ENCODE measurements at places on chromosomes 1 and 21. TPM values are rescaled to one million over a fixed set of nuclear protein-coding genes. Genes with fewer than 3 reads are reported as not detected.

Gene APCS
- not detected for total RNA-seq

Gene CIART
- total RNA-seq, result 4.3 TPM

DNA sequence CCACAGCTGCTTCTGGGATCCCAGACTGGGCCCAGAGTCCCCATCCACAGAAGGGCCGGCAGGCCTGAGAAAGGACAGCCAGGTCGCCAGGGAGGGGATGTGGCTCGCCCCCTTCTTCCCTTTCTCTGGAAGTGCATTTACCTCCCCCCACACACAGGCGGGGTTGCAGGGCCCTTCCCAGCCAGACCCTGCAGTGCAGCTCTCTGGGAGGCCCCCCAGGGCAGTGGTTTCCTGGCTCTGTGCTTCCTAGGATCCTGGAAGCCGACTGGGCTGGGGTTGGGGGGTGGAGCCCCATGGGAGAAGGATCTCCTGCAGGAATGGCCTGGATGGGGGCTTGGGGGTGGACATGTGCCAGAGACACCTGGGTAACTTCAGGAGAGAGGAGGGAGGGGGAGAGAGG lies 4.2 kb upstream of the COL6A1 start:
- H3K27ac ChIP-seq, result peak overlapping the region; percentile 41
- DNase-seq, result no peak
- H3K4me1 ChIP-seq, result peaks cover 40% of the 10 kb centered on the region
- no peaks in the 10 kb centered on the region for H3K27me3 ChIP-seq

- H3K36me3 ChIP-seq, result peaks cover 95% of the 10 kb centered on the region
- H3K27me3 ChIP-seq, result no peaks in the 10 kb centered on the region
- DNase-seq, result no peak
- no peak overlapping the region for H3K4me3 ChIP-seq
- H3K27ac ChIP-seq, result no peak overlapping the region
These were observed 16.2 kb downstream of the CHRNB2 start for GRCh38 chr1:154583773-154584172.

GRCh38 chr1:47519971-47520370 lies 82.1 kb downstream of the FOXD2 start:
- DNase-seq, result no peak
- H3K27ac ChIP-seq, result no peak overlapping the region
- H3K4me1 ChIP-seq, result no peaks in the 10 kb centered on the region
- no peaks in the 10 kb centered on the region for H3K27me3 ChIP-seq

- H3K27ac ChIP-seq, result no peak overlapping the region
- H3K27me3 ChIP-seq, result no peaks in the 10 kb centered on the region
- DNase-seq, result no peak
These were observed 29.6 kb upstream of the PLA2G4A start for GRCh38 chr1:186798960-186799688.

- no peaks in the 10 kb centered on the region for H3K27me3 ChIP-seq
- no peak for DNase-seq
- no peaks in the 10 kb centered on the region for H3K4me1 ChIP-seq
- no peak overlapping the region for H3K27ac ChIP-seq
- H3K36me3 ChIP-seq, result no peaks in the 10 kb centered on the region
These were observed 135.4 kb upstream of the FMN2 start for GRCh38 chr1:239956263-239956662.

DNA sequence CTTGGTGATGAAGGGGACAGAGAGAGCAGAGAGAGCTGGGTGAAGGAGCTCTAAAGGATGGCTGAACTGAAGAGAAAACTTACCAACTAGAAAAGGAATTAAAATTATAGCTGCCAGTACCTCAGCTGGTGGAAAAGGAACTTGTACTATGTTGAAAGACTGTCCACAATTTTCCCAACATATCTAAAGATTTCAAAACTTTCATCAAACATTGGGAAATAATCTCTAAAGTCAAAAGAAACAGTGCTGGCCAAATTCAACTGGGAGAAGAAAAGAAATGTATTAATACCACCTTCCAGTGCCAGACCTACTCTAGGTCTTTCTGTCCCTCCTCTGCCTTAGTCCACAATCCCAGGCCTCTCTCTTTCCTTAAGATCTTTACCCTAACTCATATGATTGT lies 6.1 kb downstream of the SMG5 start:
- no peak overlapping the region for H3K27ac ChIP-seq
- no peak overlapping the region for H3K4me3 ChIP-seq
- no peak for DNase-seq
- no peaks in the 10 kb centered on the region for H3K27me3 ChIP-seq
- H3K4me1 ChIP-seq, result peaks cover 4% of the 10 kb centered on the region

DNA sequence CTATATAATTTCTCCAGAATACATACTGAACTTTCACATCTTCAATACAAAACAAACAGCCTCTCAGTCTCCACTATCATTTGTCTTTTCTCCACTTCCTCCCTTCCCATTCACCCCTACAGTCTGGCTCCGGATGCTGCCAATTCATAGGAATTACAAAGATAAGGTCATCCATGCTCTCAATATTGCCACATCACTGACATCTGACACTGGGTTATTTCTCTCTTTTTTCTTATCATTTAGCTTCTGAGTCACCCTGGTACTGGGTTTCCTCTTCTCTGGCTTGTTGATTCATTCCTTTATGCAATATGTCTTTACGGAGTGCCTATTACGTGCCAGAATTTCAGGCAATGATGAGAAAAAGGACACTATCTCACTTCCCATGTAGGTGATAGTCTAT lies 3.1 kb upstream of the SH3BP5L start:
- H3K36me3 ChIP-seq, result no peaks in the 10 kb centered on the region
- no peak overlapping the region for H3K27ac ChIP-seq
- H3K27me3 ChIP-seq, result no peaks in the 10 kb centered on the region

DNA sequence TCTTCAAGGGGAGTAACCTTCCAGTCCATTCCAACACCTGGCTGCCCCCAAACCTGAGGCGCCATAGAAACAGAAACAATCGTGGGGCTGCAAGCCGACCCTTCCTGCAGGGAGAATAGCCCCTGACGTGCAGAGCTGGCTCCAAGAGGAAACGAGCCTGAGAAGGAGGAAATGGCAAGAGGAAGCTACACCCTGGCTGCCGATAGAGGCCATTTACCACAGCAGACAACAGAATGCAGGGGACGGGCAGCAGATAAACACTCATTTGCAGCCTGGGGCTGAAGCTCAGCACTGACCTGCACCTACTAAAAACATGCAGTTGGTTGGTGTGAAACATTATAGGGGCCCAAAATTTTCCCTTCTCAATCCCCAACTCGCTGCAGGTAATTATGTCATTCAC lies 8.7 kb upstream of the TDRD10 start:
- peak; percentile 18 for DNase-seq
- no peak overlapping the region for H3K4me3 ChIP-seq
- no peaks in the 10 kb centered on the region for H3K27me3 ChIP-seq
- peaks cover 13% of the 10 kb centered on the region for H3K36me3 ChIP-seq
- H3K27ac ChIP-seq, result no peak overlapping the region

GRCh38 chr21:32562426-32562825 lies 22.9 kb downstream of the TCP10L start:
- H3K4me3 ChIP-seq, result no peak overlapping the region
- no peaks in the 10 kb centered on the region for H3K4me1 ChIP-seq
- H3K27ac ChIP-seq, result peak overlapping the region; percentile 7
- no peaks in the 10 kb centered on the region for H3K36me3 ChIP-seq
- DNase-seq, result peak; percentile 61
